ENCODE measurements at places on chromosomes 3 and 15. TPM values are rescaled to one million over a fixed set of nuclear protein-coding genes. Genes with fewer than 3 reads are reported as not detected.

The SLC7A14 gene
- 4.1 TPM for total RNA-seq

The MAP1A gene
- total RNA-seq, result 40.8 TPM

The DAZL gene
- not detected for total RNA-seq

The SH3GL3 gene
- 0.18 TPM for total RNA-seq

The TMEM108 gene
- total RNA-seq, result not detected

The CAMKV gene
- total RNA-seq, result not detected

The ST8SIA2 gene
- total RNA-seq, result not detected

The DUOX2 gene
- total RNA-seq, result under 0.01 TPM

The LRRC31 gene
- not detected for total RNA-seq

The RTP4 gene
- total RNA-seq, result 2.0 TPM

The PPM1L gene
- total RNA-seq, result 1.00 TPM

The RLBP1 gene
- not detected for total RNA-seq

The TGM5 gene
- not detected for total RNA-seq

The DNASE1L3 gene
- 0.18 TPM for total RNA-seq

The CFAP91 gene
- 0.18 TPM for total RNA-seq

The TRAIP gene
- 1.4 TPM for total RNA-seq

The CLSTN2 gene
- 0.14 TPM for total RNA-seq

The TNNC1 gene
- total RNA-seq, result 1.8 TPM

The UBA5 gene
- total RNA-seq, result 41.0 TPM

The SEMA5B gene
- total RNA-seq, result not detected

The LPP gene
- 60.1 TPM for total RNA-seq

The NDN gene
- total RNA-seq, result 41.5 TPM

The CNTN4 gene
- 2.9 TPM for total RNA-seq

The PRSS50 gene
- total RNA-seq, result not detected

The ARPP21 gene
- total RNA-seq, result not detected

The TMEM89 gene
- not detected for total RNA-seq

The STIMATE gene
- 10.0 TPM for total RNA-seq
